ENCODE measurements at places on chromosomes 1 and 21. TPM values are rescaled to one million over a fixed set of nuclear protein-coding genes. Genes with fewer than 3 reads are reported as not detected.

GRCh38 chr1:63916485-63917360 is 142.9 kb downstream of the ROR1 start:
- DNase-seq, result no peak

GRCh38 chr1:180252638-180253536 is 22.8 kb downstream of the LHX4 start:
- no peak for DNase-seq

DNA sequence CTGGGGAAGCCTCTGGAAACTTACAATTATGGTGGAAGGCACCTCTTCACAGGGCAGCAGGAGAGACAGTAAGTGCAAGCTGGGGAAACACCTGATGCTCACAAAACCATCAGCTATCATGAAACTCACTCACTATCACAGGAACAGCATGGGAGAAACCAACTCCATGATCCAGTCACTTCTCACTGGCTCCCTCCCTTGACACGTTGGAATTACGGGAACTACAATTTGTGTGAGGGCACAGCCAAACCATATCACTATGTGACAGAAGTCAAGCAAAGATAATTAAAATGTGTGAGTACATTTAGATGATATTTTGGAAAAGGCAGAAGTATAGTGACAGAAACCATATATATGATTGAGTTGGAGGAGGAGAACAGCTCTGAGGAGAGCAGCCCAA is 474.0 kb upstream of the OLFM3 start:
- no peak for DNase-seq

DNA sequence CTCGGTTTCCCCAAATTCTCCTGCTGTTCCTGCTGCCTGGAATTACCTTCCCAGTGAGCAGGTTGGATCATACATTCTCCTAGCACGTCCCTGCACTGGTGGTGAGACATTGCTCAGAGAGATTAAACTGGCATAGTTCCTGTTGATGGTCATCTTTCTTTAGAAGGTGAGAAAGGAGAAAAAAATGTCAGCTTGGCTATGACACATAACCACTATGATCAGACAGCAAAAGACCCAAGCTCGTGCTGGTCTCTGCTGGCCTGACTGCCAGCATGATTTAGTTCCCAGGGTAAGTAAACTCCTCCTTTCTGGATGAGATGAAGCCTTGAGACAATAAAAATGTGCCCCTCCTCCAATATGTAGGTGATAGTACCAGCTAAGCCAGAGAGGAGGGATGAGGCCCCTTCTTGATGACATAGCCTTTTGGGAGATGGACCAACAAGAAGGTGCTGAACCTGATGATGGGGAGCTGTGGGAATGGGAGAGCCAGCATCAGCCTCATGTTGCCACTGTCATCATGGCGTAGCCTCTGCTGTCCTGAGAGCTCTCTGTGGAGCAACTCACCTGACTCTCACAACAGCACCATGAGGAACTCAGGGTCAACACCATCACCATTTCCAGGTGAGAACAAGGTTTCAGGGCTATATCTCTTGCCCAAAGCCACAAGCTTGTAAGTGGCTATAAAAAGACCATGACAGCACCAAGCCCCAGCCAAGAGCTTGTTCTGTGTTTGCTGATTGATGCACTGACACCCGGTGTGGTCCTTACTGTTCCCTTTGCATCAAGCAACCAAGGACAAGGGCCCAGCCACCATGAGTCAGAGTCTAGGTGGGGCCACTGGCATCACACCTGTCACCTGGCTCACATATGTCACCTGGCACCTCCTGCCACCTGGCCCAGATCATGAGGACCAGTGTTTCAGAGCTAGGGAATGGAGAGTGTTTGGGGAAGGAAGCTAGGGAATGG is 200.0 kb downstream of the MATN1 start:
- no peak for DNase-seq

- no peak for DNase-seq
Measured at GRCh38 chr1:242245255-242245654, 246.4 kb upstream of the MAP1LC3C start.

- no peak for DNase-seq
Measured at GRCh38 chr1:175901076-175901836, 157.9 kb upstream of the TNR start.

- DNase-seq, result no peak
Measured at GRCh38 chr1:171494076-171494475, 8.7 kb downstream of the PRRC2C start.

DNA sequence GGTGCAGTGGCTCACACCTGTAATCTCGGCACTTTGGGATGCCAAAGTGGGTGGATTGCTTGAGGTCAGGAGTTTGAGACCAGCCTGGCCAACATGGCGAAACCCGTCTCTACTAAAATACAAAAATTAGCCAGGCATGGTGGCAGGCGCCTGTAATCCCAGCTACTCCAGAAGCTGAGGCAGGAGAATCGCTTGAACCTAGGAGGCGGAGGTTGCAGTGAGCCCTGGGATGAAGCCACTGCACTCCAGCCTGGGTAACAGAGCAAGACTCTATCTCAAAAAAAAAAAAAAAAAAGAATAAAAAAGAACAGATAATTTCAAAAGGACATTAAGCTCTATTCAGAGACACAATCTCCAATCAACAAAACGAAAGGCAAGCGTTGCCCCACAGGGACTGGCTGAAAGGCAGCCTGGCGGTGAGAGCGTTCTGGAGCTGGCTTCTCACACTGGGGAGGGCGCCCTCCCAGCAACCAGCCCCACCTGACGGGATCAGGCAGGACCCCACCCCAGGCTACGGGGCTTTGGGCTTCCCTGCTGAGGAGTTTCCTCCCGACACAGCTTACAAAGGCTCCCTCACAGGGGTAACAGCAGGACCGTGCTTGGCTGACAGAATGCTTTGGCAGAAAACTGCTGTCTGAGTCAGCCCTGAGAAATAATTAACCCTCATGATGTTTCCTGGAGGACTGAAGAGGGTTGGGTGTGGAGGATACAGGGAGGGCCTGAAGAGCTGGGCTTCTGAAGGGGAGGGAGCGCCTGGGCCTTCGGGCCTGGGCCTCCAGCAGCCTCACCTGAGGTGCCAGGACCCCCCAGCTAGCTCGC is 31.1 kb upstream of the SRP9 start:
- no peak for DNase-seq

DNA sequence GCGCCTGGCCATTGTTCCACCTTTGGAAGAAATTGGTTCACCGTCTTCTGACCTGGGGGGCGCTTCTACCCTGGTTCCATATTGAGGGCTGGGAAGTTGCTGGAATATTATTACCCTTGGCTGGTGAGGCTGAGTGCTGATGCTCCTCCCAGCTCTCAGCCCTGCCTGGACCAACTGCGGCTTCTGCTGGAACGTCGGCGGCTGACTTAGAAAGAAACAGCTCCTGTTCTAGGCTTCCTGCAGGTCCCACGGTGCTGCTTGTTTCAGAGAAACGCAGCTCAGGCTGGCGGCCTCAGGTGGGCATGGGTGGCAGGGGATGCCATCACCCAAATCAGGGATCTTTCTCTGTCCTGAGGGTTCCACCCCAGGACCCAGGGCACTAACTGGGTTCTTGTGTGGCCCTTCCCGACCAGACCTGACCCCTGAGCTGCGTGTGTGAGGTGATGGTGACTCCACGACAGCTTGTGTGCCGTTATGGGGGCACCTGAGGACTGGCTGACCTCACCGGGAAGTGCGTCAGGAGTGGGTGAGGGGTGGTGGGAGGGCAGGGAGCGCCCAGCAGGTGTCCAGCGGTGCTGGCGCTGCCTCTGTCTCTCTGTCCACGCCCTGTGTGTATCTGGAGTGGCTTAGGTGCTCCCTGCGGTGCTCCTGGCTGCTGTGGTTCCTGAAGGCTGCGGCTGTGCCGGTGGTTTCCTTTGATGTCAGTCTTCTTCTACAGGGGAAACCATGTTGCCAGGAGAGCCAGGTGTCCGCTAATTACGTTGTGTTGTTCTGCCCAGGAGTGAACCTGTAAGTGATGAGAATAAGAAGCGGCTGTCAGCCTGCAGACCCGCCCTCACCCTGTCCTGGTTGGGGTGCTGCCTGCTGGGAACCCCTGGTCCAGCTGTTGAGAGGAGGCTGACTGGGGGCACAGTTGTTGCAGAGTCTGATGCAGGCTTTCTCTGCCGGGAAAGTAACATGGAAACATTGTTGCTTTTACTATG is 8.9 kb downstream of the SKI start:
- DNase-seq, result no peak

DNA sequence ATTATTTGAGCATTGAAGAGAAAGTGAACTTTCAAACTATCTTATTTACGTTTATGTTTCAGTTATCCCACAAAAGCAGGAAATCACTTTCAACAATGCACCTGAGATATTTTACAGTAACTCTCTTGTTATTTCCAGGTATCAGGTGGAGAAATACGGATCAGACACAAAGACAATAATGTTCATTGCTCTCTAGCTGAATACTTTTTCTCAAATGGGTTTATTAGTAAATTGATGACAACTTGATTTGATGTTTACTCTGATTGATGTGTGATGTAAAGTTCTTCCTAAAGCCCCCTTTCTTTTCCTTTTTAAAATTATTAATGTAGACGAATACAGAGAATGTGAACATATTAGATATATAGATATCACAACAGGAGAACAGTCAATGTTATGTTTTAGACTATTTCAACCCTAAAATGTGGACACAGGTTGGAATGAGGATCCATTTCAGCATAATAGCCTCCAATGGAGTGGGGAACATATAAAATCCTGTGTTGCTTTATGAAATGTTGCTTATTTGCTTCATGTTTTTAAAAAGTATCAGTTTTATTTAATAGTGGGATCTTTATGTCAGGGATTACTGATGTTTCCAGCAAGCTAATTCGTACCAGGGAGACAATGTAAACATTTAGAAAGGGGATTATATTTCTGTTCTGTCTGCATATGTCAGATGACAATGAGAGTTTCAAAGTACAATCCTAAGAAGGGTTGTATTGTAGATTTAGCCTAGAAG is 1522.3 kb upstream of the TPTE start:
- DNase-seq, result no peak

- DNase-seq, result no peak
Measured at GRCh38 chr1:68705466-68705865, 208.6 kb upstream of the DEPDC1 start.

DNA sequence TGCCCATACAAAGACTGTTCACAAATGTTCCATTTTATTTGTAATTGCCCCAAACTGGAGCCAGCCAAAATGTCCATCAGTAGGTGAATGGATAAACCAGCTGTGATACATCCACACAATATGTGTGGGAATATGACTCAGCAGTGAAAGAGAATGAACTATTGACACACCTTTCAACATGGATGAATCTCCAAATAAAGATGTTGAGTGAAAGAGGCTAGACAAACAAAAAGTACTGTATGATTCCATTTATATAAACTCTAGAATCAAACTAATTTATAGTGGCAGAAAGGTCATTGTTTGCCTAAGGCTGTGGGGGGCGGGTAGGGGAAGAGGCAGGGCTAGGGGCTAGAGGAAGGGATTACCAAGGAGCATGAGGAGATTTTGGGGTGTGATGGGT is 4.5 kb downstream of the DHCR24 start:
- DNase-seq, result no peak

DNA sequence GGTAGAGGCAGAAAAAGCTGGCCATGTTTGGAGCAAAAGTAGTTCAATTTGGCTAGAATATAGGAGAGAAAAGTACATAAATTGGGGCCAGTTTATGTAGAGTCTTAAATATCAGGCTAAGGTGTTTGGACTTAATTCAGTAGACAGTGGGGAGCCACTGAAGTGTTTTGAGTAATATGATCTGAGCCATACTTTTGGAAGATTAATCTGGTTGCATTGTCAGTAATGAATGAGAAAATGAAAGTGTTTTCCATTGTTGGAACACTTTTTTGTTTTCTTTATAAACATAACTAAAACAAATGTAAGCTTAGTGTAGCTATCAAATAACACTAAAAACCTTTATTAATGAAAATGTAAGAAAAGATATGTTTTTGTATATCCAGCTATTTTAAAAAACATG is 42.1 kb downstream of the POU2F1 start:
- DNase-seq, result no peak

GRCh38 chr21:35521852-35522505 is 472.9 kb upstream of the RUNX1 start:
- no peak for DNase-seq

DNA sequence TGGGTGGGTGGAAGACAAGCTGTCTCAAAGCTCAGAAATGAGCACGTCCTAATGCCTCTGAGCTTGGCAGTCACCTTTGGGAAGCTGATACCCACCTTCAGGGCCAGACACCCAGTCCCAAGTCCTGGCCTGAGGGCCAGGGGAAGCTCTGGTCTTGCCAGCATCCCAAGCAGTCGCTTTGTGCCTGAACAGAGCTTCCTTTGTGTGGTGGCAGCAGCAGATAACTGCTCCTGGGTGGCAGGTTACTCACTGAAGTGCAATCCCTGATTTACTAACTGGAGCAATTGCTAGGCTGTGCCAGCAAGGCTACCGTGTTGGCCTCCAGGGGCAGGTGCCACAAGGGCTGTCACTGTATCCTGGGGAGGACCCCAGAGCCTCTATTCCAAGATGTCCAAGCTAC is 40.4 kb upstream of the GRHL3 start:
- DNase-seq, result no peak

DNA sequence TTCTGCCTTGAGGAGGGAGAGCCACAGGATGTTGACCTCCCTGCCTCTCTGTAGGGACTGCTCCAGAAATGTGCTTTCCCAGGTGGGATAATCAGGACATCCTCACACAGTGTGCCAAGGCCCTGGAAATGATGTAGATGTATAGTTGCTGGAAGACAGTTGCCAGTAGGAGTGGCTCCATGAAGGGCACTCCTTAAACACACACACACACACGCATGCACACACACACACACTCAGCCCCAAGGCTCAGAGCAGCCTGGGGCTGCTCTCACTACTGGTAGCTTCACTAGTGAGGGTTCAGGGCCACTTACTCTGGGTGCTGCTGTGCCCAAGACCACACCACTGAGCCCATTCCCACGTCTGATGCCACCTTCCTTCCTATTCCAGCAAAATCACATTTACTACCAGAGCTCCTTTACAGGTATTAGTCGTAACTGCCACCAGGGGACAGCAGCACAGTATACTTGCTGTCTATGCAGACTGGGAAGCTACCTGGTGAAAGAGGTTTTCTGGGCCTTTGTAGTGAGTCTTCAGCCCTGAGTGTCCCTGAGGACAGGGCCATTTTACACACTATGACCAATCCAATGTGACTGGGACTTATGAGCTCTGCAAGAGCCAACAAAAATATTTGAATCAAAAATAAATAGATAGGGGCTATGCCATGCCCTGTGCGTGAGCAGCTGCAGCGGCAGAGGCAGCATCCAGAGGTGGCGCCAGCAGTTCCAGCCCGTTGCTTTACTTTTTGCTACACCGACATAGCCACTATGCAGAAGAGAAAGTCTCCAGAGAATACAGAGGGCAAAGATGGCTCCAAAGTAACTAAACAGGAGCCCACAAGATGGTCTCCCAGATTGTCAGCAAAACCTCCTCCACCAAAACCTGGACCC is 15.0 kb downstream of the CRNN start:
- DNase-seq, result no peak

DNA sequence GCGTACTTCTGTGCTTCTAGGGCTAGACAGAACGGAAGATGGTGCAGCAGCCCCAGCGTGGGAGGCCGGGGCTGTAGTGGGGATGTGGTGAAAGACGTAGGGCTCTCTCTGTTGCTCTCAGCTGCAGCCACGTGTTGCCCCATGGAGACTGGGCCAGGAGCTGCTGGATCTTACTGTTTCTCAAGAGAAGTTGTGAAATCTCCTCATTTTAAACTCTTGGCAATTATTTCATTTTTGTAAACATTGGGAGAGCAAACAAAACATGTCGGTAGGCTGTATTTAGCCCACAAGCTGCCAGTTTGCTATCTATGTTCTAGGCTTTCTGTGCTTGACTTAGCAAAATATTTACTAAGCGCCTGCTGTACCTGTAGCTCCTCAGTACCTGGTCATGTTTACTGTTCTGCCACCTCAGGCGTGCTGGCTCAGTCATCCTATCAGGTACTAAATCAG is 15.9 kb upstream of the ELOA start:
- DNase-seq, result no peak

The GNAT2 gene
- not detected for polyA plus RNA-seq

The LYPD8 gene
- polyA plus RNA-seq, result not detected

The SPRR1A gene
- polyA plus RNA-seq, result not detected

The SERTAD4 gene
- polyA plus RNA-seq, result 4.3 TPM

The MAP7D1 gene
- polyA plus RNA-seq, result 52.7 TPM
